SW480 (cell line): ENCODE measurements at places on chromosomes 3 and 15.

- DNase-seq: no peak
Observed at GRCh38 chr15:45228931-45229330, 23.1 kb upstream of the SLC28A2 start.

- no peak for DNase-seq
Observed at GRCh38 chr15:83665480-83665879, 11.6 kb downstream of the ADAMTSL3 start.

GRCh38 chr3:187739094-187739560, 6.1 kb downstream of the BCL6 start:
- no peak for DNase-seq

DNA sequence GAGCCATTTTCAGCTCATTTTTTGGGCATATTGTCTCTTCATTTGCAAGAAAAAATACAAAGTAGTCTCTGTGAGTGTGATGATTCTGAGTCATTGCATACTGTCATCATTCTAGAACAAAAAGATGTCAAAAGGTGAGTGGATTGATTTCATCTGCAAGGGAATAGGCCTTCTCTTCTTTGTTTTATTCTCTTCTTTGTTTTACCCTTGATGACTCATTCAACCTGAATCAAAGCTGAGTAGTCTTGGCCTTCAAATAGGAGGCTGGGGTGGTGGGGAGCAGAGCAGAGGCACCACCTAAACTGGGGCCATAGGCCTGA, 25.4 kb downstream of the CYP19A1 start:
- peak; percentile 2 for DNase-seq

- DNase-seq: no peak
Observed at GRCh38 chr15:63836579-63836978, 2.8 kb upstream of the HERC1 start.

GRCh38 chr3:126212620-126213378, 32.4 kb upstream of the ALDH1L1 start:
- peak; percentile 63 for DNase-seq

GRCh38 chr3:116579840-116580239, 129.7 kb upstream of the TUSC7 start:
- DNase-seq: no peak

DNA sequence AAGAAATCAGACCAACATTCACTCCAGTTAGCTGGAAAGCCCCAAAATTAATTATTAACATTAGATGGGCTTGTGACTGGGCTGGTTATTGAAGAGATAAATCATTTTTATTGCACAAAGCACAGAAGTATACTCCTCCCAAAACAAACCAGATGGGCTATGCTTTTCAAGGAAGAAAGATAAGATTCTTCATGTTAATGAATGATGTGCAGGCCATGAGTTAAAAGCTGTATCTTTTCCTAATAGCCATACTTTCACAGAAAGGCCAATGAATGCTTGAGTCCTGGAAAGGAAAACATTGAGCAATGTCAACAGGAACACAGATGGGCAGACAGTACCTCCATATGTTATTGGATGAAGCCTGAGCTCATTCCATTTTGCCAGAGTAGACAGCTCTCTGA, 55.4 kb downstream of the OCA2 start:
- no peak for DNase-seq

DNA sequence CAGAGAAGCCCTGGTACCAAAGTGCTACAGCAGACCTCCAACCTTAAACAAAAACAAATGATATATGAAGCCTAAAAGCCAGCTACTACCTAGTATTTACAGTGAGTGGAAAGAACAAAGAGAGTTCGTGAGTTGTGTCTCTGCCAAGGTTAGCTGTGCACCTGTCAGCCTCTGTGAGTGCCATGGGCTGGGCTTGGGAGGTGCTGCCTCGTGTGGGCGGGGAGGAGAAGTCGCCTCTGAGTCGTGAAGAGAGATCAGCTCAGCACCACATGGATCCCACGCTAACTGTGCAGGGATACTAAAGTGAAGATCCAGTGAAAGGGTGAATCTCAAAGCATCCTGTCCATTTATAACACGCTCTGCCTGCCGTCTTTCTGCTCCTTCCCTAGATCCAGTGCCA, 101.9 kb downstream of the CHDH start:
- DNase-seq: peak; percentile 35

- DNase-seq: no peak
Observed at GRCh38 chr15:57589281-57589680, 2.4 kb upstream of the MYZAP start.

DNA sequence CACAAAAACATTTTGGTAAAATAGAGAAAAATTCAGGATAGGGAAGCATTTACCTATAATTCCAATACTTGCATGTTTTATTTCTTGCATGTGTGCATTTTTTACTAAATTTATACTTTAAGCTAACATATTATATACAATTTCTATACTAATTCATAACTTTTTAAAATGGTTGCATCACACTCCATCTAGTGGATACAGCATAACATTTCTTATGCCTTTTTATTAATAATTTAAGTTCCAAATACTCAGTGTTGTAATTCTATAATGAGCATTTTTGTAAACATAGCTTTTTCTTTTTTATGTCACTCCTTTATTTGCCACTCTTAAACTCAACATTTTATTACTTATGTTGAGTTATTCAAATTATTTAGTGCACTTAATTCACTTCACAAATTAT, 477.7 kb downstream of the ZBBX start:
- no peak for DNase-seq

DNA sequence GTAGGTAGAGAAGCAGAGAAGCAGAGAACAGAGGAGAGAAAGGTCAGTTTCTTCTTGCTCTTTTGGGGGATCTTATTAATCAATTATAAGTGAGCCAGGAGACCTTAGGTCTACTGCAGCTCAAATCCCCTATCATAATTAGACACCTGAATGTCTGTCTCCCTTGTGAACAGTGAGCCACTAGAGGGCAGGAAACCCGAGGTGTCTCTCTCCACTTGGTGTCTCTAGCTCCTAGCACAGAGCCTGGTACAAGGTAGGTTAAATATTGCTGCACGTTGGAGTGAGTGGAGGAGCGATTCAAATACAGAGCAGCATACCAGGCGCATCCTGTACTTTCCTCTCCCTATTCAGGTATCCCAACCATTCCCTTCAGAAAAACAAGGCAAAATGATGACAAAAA, 2.0 kb upstream of the ST8SIA2 start:
- DNase-seq: peak; percentile 57

DNA sequence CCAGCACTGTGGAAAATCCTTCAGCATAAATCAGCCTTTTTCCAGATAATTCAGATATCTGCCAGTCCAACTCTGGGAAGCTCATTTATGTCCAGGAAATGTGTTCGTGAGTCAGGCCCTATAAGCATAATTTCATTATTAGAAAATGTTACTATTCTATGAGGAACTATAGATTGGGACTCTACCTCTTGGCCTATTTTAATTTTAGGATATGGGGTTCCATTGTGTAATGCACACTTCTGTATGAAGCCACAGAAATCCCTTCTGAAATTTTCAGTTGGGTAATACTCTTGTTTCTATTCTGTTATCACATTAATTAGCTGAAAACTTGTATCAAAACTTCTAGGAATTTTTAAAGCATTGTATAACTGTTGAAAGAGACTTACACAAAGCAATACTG, 43.9 kb upstream of the IL12A start:
- no peak for DNase-seq

DNA sequence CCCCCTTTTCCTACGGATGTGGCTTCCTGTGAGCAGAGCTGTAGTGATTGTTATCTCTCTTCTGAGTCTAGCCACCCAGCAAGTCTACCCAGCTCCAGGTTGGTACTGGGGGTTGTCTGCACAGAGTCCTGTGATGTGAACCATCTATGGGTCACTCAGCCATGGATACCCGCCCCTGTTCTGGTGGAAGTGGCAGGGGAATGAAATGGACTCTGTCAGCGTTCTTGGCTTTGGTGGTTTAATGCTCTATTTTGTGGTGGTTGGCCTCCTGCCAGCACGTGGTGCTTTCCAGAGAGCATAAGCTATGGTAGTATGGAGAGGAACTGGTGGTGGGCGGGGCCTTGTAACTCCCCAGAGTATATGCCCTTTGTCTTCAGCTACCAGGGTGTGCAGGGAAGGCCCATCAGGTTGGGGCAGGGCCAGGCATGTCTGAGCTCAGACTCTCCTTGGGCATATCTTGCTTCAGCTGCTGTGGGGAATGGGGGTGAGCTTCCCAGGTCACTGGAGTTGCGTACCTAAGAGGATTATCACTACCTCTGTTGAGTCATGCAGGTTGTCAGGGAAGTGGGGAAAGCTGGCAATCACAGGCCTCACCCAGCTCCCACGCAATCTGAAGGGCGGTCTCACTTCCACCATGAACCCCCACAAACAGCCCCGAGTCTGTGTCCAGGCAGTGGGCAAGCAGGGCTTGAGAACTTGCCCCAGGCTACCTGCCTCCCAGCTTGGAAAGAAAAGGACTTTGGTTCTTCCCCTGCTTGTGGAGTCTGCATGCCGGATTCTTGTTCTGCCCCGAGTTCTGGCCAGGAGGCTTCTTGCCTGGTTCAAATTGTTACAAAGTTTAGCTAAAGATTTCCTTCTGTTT, 9.0 kb upstream of the ADGRG7 start:
- peak; percentile 23 for DNase-seq

- DNase-seq: no peak
Observed at GRCh38 chr15:50138391-50138790, 19.4 kb upstream of the ATP8B4 start.

DNA sequence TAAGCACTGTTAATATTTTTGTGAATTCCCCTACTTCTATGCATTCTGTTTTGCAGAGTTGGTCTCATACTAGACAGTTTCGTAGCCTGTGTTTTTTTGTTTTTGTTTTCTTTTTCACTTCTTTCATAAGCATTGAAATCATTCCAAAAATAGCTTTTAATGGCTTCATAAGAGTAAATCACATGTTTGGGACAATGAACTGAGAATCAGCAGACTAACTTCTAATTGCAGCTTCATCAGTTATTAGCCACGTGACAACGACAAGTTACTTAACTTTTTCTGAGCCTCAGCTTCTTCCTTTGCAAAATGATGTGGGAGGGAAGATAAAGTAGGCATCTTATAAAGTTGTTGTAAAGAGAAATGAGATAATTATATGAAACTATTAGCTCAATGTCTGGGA, 124.8 kb downstream of the LIPC start:
- no peak for DNase-seq

DNA sequence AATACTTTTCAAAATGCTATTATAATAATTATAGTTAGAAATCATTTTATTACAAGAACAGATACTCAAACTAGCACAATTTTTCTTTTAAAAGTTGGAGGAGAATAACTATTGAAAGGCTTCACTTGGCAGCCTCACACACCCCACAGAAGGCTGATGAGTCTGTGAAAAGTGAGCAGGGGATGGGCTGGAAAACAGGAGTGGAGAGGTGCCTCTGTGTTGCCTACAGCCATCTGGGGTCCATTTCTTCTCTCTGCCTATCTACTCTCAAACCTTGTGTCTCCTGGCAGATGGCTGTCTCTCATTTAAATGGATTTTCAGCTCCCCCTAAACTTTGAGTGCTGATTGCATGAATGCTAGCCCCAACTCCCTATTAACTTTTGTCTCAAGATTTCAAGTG, 230.8 kb downstream of the CLSTN2 start:
- no peak for DNase-seq

DNA sequence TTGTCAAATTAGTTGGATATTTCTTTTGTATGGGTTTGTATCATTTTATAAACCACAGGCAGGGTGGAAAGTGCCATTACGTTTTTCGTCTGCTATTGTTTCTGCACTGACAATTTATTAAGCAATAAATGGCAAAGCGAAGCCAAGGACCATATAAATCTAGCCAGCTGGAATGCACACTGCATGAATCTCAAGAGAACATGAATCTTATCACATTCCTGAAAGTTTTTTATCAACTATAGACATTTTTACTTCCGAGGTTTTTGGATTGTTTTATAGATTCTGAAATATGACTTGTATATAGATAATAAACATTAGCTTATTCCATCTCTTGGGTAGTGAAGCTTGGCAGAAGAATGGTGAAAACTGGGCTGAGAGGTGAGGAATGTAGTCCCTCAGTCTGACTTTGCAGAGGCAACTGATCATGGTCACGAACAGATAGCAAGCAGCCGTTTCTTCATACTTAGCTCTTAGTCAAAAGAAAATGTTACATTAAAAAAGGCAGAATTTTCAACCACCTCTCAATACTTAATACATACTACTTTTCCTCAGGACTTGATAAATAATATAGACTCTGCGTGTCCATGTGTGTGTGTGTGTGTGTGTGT, 102.7 kb downstream of the OSBPL10 start:
- DNase-seq: no peak

DNA sequence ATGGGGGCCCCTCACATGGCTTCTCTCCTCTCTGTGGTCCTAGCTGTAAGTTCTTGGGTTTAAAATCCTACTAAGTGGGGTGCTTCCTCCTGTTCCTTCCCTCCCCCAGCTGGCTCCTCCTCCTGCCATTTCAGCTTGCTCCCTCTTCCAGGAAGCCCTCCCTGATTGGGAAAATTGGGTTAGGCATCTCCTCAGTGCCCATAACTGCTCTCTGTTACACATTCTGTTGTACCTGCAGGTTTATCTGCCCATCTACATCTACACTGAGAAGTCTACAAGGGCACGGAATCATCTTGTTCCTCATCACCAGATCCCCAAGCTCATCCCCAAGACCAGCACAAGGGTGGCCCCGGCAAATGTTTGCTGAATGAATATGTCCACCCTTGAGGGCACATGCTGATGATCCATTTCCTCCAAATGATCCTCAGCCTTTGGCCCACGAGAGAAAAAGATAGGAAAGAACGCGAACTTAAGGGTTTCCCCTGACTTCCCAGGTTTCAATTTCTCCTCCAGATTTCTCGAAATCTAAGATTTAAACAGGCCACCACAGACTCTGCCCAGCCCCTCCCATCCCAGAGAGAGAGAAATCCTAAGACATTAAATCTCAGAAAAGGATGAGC, 3.9 kb downstream of the SEMA7A start:
- no peak for DNase-seq

DNA sequence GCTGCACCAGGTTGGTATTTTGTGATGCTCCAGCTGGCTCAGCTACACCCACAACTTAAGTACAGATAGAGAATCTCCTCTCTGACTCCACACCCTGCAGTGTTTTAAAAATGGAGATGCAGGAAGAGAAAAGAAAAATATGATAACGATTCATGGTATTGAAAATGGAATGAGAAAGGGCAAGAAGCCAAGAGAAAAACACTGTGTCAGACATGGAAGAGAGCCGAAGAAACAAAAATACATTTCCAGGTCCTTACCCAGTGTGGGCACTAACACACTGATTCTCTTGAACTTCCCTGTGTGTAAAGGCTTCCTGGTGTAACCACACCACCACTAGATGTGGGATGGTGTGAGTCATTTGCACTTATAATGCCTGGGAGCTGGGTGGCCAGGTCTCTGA, 93.1 kb downstream of the GMPS start:
- DNase-seq: peak; percentile 31
